ENCODE measurements at places on chromosomes 12 and 14. TPM values are rescaled to one million over a fixed set of nuclear protein-coding genes. Genes with fewer than 3 reads are reported as not detected.

DNA sequence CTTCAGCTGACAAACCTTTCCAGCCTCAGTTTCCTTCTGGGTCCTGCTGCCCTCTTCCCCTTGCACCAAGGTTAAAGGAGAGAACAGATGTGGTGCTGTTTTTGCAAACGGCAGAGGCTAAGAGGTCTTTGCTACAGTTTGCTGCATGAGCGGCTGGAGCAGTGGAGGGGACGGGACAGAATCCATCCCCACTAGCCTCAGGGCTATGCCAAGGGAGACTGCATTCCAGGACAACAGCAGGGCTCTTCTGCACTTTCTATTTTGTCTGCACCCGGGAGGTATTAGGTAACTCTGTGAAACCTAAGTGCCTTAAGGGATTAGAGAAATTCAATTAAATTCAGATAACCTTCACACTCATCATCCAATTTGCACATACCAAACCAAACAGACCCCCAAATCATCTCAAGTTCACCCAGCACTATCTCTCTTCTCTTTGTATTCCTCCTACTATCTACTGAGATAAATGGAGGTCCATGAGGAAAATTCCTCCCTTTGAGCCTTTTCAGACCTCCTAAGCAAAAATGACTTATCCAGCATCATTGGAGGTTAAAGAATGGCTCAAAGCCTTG lies 103.8 kb upstream of the VRK1 start:
- no peak overlapping the region for H3K27ac ChIP-seq
- H3K27me3 ChIP-seq = no peaks in the 10 kb centered on the region
- H3K36me3 ChIP-seq = no peaks in the 10 kb centered on the region
- no peak overlapping the region for H3K4me3 ChIP-seq
- no peaks in the 10 kb centered on the region for H3K4me1 ChIP-seq
- no peak for DNase-seq

- no peak overlapping the region for H3K27ac ChIP-seq
- no peaks in the 10 kb centered on the region for H3K27me3 ChIP-seq
- DNase-seq = no peak
- no peaks in the 10 kb centered on the region for H3K36me3 ChIP-seq
These were observed 322.1 kb upstream of the RGS6 start for GRCh38 chr14:71610149-71610548.

GRCh38 chr14:64026600-64026999 lies 173.8 kb downstream of the SYNE2 start:
- no peaks in the 10 kb centered on the region for H3K4me1 ChIP-seq
- H3K4me3 ChIP-seq = no peak overlapping the region
- no peaks in the 10 kb centered on the region for H3K27me3 ChIP-seq
- H3K36me3 ChIP-seq = no peaks in the 10 kb centered on the region
- no peak for DNase-seq

GRCh38 chr12:27151479-27151878 lies 69.1 kb upstream of the C12orf71 start:
- no peak overlapping the region for H3K4me3 ChIP-seq
- H3K27ac ChIP-seq = no peak overlapping the region
- no peaks in the 10 kb centered on the region for H3K4me1 ChIP-seq

GRCh38 chr14:76776428-76777251 lies 15.4 kb downstream of the VASH1 start:
- DNase-seq = peak; percentile 70
- peaks cover 10% of the 10 kb centered on the region for H3K4me1 ChIP-seq
- H3K36me3 ChIP-seq = peaks cover 3% of the 10 kb centered on the region
- no peak overlapping the region for H3K4me3 ChIP-seq

DNA sequence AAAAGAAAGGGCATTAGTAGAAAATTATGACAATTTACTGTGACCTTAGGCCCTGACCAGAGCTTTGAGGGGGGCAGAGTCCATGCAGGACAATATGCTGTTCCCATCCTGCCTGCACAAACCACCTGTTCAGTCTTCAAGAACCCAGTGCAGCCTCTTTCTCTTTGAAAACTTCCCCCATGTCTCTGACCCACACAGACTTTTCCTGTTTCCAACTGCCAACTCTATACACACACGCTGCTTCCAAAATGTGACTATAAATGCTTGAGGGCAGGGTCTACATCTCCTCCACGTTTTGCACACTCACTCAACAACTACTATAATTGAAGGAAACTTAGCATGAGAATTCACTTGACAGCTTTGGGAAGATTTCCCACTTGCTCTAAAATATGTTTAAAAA lies 36.6 kb upstream of the SYCP3 start:
- H3K36me3 ChIP-seq = peaks cover 57% of the 10 kb centered on the region
- no peaks in the 10 kb centered on the region for H3K27me3 ChIP-seq
- no peak overlapping the region for H3K4me3 ChIP-seq
- H3K4me1 ChIP-seq = no peaks in the 10 kb centered on the region

GRCh38 chr12:26520109-26520508 lies 312.9 kb downstream of the ITPR2 start:
- no peaks in the 10 kb centered on the region for H3K36me3 ChIP-seq
- no peak for DNase-seq
- H3K27ac ChIP-seq = no peak overlapping the region
- H3K4me3 ChIP-seq = no peak overlapping the region
- H3K4me1 ChIP-seq = peaks cover 19% of the 10 kb centered on the region

GLIPR1L1 gene
- not detected for total RNA-seq

- no peak overlapping the region for H3K4me3 ChIP-seq
- no peak overlapping the region for H3K27ac ChIP-seq
- H3K4me1 ChIP-seq = no peaks in the 10 kb centered on the region
- H3K27me3 ChIP-seq = no peaks in the 10 kb centered on the region
These were observed 4.7 kb upstream of the KRT77 start for GRCh38 chr12:52708010-52708409.

SIX1 gene
- total RNA-seq = not detected

EFS gene
- total RNA-seq = 6.3 TPM

Data from spleen (tissue), 13 donors.